CD8-positive, alpha-beta memory T cell (primary cell): ENCODE measurements at places on chromosomes 5 and 9. TPM values are rescaled to one million over a fixed set of nuclear protein-coding genes. Genes with fewer than 3 reads are reported as not detected.
A peak's percentile ranks its signal among the peaks of the same experiment; 100 is the strongest.

GRCh38 chr5:133696006-133696584 is 83.8 kb upstream of the FSTL4 start:
- DNase-seq, result no peak

DNA sequence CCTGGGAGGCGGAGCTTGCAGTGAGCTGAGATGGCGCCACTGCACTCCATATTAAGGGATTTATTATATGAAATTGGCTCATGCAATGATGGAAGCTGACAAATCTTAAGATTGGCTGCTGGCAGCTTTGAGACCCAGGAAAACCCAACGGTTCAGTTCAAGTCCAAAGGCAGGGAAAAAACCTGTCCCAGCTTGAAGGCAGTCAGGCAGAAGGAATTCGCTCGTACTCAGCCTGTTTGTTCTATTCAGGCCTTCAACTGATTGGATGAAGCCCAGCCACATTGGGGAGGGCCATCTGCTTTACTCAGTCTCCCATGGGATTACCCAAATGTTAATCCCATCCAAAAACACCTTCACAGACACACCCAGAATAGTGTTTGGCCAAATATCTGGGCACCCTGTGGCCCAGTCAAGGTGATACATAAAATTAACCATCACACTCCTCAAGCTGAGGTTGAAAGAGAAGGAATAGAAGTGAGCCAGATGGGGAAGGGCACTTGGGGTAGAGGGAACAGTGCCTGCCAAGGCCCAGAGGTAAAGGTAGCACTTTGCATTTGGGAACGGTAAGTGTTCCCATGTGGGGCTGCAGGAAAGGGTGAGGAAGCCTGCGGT is 8.5 kb upstream of the ORM1 start:
- DNase-seq, result no peak

DNA sequence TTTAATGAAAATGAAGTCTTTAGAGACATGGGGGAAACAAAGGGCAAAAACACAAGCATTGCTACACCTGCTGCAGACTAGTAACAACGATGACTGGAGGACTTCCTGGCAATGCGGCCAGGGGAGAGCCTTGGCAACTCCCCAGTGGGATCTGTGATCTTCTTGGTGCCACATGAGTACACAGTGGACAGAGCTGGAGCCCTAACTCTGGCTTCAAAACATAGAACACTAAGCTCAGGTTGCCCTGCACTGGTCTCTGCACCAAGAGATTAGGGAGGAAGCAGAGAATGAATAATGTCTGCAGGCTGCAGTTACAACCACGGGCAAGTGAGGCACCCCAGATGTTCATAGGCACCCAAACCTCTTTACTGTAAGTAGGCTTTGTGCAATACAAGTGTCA is 91.1 kb downstream of the MRPS27 start:
- DNase-seq, result no peak

DNA sequence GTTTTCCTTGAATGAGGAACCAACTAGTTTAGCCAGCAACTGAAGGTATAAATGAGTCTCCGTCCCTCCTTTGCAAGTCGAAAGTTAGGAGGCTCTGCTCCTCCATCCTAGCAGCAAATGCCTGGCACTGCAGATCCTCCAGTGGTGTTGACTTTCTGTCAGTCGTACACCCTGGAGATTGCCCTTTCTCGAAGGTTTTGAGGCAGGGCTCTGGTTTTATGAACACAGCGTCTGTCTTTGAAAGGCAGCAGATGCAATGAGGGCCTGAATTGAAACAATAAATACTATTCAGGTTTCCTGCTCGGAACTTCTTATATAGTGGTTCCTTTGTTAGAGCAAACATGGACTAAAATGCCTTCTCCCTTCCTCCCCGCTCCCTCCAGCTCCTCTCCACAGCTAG is 284.0 kb downstream of the TMEM38B start:
- no peak for DNase-seq

GRCh38 chr5:170619869-170620268 is 116.0 kb downstream of the KCNIP1 start:
- no peak for DNase-seq

- no peak for DNase-seq
Observed at GRCh38 chr9:71004196-71004595, 117.2 kb downstream of the TRPM3 start.

DNA sequence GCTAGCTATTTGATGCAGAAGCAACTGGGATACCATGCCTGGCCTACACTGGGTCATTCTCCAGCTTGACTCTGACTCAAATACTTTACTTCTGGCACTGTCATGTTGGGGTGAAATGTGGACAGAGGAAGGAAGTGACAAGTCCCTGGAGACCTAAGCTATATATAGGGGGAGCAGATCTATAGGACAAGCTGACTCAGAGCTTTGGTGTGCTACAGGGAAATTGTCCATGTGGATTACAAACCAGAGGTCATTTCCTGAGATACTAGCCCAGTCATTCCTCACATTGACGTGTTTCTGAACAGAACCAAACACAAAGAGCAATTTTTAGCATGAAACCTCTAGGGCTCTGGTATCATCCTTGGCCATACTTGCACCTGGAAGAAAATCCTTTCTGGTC is 531.6 kb upstream of the CLINT1 start:
- no peak for DNase-seq

GRCh38 chr5:168023191-168023590 is 268.3 kb upstream of the WWC1 start:
- DNase-seq, result no peak

DNA sequence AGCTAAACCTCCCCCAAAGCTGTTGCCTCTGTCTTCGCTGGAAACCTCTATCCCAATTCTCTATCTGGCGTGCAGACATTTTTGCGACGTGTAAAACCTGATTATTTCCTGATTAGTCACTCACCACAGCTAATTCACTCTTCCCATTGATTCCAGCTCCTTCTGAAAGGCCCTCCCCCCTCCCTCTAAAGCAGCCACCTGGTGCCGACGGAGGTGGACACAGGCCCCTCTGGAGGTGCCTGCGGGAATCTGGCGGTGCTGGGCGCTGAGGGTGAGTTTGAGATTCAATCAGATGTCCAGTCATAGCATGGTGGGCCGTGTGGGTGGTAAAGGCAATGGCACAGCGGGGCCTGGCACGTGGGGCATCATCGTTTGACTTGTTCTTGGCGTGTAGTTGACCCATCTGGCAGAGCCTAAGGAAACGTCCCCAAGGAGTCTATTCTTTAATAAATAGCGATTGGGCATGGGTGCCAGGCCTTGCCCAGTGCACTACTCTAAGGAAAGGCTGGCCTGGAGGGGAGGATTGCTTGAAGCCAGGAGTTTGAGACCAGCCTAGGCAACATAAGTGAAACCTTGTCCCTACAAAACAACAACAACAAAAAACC is 271.1 kb upstream of the MVB12B start:
- no peak for DNase-seq

- peak; percentile 43 for DNase-seq
Observed at GRCh38 chr5:134905246-134905996, 490 bp downstream of the PCBD2 start.

- DNase-seq, result no peak
Observed at GRCh38 chr9:83956086-83956435, 24.0 kb downstream of the HNRNPK start.

DNA sequence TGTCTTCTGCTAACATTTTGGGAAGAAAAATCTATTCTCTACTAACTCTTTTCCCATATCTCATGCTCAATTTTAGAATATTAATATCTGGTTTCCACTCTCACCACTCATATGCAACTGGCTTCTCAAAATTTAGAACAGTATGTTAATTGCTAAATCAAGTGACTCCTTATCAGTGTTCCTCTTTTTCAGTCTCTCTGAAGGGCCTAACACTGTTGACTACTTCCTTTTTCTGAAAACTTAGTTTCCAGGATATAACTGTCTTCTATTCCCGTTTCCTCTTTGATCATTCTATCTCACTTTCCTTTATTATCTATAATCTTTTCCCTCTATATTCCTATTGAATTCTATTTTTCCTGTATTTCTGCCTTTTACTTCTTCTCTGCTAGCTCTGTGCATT is 1717.2 kb upstream of the C9orf72 start:
- DNase-seq, result no peak

GRCh38 chr9:131608493-131609037 is 63.2 kb downstream of the PRRT1B start:
- no peak for DNase-seq

GRCh38 chr9:125759764-125760129 is 12.6 kb downstream of the PBX3 start:
- no peak for DNase-seq

DNA sequence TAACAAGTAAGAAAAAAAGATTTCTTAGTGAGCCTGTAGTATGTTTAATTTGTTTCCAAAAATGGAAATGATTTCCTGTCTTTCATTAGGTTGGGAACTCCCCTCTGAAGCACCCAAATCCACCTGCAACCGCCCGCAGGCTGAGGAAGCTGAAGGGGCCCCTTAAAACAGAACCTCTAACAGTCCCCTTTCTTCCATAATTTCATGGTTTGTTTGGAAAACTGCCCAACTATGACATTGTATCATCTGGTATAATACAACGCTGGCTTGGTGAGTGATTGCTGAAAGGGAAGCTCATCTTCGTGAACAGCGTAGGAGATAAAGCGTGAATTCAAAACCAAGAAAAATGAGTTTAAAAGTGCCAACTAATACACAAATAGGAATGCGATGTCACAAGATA is 215.5 kb downstream of the FSTL4 start:
- DNase-seq, result no peak

DNA sequence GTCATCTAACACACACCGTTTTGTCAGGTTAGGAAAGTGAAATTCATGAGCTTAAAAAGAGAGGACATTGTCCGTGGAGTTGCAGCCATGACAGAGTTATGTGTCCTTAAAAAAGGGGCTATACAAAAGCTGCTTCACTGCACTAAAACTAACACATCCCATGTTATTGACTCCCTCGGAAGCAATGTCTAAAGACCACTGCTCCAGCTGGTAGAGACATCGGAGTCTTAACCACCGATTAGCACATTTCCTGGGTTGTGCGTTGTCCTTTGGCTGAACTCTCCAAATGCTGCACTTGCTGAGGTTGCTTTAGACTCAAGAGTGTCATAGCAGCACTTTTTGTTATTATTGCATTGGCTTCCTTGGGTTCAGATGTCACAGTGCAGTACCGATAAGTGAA is 128.3 kb upstream of the C9orf72 start:
- DNase-seq, result no peak

GRCh38 chr9:89501311-89501898 is 3.5 kb upstream of the SEMA4D start:
- no peak for DNase-seq

- DNase-seq, result no peak
Observed at GRCh38 chr5:147661541-147661940, 121.0 kb downstream of the JAKMIP2 start.

DNA sequence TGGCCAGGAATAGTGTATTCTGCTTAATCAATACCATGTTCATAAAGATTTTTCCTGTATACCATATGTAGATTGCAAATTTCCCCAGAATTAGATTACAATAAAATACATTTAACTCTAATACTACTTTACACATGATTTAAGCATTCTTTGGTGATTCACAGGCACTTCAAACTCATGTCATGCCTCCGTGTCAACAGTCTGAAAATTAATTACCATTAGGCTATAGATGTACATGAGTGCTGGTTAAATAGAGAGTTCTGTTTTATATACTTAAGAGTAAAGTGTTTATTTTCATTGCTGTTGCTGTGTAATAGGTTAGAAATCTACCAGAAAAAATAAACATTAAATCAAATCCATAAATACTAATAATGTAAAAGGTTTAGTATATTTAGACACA is 159.8 kb downstream of the ZSWIM6 start:
- DNase-seq, result no peak

GRCh38 chr5:122195802-122196394 is 66.6 kb downstream of the ZNF474 start:
- no peak for DNase-seq

DNA sequence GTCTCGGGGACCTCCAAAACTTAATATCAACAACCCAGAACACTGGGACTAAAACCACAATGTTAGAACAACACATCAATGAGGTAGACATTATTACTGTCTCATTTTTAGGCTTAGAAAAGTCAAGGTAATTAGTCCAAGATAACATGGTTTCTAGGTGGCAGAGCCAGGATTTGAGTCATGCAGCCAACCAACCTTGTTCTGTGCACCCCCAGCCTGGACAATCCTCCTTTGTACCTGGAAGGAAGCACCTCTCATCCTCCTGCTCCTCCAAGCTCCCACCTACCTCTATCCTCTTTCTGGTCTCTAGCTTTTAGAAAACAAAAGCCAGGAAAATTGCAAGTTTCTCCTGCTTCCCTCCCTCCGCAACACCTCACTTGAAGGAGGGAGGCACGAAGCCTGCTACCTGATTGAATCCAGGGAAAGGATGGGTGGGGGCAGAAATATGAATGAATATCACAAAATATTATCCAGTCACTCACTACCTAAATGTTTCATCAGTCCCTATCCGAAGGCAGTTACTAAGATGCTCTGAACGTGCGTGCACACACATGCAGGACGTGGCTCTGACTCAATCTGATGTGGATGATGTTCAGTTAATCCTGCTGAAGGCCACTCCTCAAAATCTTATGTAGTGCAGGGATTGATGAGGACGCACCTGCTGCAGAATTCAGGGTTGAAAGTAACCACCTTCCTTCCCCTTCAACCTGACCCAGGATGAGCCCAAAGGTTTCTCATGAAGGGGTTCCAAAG is 26.3 kb upstream of the TTC1 start:
- DNase-seq, result no peak

GRCh38 chr5:147483961-147484707 is 25.7 kb downstream of the DPYSL3 start:
- DNase-seq, result no peak

GRCh38 chr5:58484505-58484904 is 6.7 kb upstream of the GAPT start:
- no peak for DNase-seq

DNA sequence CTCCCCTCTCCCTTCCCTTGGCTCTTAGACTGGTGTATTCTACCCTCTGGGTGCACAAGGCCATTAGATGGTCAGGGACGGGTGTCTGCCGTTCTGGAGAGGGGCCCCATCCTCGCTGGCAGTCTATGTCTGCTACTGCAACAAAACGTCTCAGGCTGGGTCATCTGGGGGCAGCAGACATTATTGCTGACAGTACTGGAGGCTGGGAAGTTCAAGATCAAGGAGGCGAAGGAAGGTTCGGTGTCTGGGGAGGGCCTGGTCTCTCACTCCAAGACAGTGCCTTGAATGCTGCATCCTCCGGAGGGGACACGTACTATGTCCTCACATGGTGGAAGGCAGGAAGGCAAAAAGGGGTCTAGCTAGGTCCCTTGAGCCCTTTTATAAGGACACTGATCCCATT is 93.4 kb upstream of the COL5A1 start:
- no peak for DNase-seq

The PCDHGA6 gene
- polyA plus RNA-seq, result 0.06 TPM

The PCDH12 gene
- 0.07 TPM for polyA plus RNA-seq

The FAM221B gene
- not detected for polyA plus RNA-seq

The MEGF9 gene
- 3.9 TPM for polyA plus RNA-seq

The GAS1 gene
- 1.2 TPM for polyA plus RNA-seq

The RAB3C gene
- not detected for polyA plus RNA-seq

The PRDM12 gene
- polyA plus RNA-seq, result not detected
